ENCODE measurements at places on chromosomes 4 and X.

GRCh38 chr4:139297001-139297410 lies 4.3 kb upstream of the NAA15 start:
- no peak for DNase-seq

DNA sequence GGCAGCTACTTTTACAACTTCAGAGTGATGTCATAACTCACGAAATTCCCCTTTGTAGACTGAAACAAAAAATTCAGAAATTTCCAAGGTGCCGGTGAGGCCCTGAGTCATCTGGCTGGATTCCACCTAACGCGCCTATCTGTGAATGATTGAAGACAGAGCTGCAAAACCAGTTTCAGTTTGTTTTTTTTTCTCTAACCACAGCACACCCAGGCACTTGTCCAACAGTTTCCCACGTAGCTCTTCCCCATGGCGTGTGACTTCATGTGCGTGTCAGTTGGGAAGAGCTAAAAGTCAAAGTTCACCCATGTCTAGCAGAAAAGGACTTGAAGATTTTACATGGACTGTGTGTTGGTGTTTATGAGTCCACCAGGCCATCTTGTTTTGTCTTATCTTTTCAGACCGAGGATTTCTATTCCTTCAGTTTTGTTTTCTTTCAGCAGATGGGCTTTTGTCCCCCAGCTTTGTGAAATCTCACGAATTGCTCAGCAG lies 16.4 kb downstream of the TCEANC start:
- no peak for DNase-seq

DNA sequence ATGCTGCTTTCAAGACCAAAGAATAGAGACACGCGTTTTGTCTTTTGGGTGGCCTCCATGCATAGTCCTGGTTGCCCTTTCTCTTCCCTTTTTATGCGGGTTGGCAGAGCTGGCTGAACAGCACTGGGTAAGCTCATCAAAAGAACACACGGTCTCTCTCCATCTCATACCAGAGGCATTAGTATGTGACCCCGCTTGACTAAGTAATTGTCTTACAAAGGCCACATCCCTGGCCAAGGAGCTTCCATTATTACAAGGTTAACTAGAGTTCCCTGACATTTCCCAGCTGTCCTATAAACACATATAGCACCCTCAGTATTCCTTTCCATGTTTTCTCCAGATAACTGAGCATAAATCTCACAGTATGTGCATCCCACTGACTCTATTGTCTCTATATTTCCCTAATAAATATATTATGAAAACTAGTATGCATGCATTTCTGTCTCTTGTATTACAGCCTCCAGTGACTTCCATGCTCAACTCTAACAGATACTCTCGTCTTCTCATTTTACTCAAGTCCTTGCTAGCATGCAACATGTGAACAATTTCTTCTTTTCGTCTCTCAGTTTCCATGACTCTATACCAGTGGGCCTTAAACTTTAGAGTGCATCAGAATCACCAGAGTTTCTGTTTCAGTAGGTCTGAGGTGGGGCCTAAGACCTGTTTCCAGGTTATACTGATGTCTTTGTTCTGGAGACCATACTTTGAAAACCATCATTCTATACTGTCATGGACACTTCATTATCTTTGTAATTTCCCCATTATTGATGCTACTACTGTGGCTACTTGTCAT lies 247.7 kb upstream of the ARSJ start:
- DNase-seq, result no peak

GRCh38 chrX:120402369-120402768 lies 40.5 kb downstream of the ATP1B4 start:
- no peak for DNase-seq

- DNase-seq, result no peak
These were observed 18.0 kb upstream of the NFKB1 start for GRCh38 chr4:102483120-102483519.

DNA sequence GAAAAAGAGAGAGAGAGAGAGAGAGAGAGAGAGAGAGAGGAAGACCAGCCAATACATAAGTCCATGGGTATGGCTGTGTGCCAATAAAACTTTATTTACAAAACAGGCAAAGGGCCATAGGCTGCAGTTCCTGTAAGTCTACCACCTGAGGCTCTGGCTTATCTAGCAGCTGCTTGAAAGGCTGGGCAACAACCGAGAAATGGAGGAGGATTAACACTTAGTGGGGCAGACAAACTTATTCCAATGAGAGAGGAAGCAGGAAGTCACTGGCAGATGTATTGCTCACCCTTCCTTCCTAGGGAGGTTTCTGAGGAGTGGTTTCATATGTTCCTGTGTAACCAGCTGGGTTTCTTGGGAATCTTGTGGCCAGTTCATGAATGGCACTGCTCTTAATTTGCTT lies 4.7 kb upstream of the GPR143 start:
- no peak for DNase-seq

GRCh38 chr4:8600266-8600665 lies 7.7 kb downstream of the CPZ start:
- DNase-seq, result no peak

- no peak for DNase-seq
These were observed 55.2 kb downstream of the MMRN1 start for GRCh38 chr4:89949782-89950387.
